ENCODE measurements at places on chromosomes 16 and 17.

DNA sequence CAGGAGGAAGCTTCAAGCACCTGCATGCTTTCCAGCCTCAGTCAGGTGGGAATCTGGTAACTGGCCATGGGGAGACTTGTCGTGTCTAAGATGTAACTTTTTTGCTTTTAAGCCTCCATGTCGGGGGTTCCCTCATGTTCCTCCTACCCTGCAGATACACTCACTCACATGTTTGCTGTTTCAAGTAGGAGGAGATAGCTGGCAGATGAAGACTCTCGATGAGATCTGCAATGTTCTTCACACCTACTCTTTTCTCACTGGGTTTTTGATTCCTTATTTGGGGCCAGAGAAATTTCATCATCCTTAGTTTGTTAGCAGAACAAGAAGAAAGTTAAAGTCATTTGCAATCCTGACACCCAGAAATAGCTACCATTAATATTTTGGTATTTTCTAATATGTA lies 24.7 kb downstream of the UTP4 start:
- DNase-seq, result no peak

- no peak for DNase-seq
Observed at GRCh38 chr17:29054835-29055234, 11.9 kb downstream of the PIPOX start.

DNA sequence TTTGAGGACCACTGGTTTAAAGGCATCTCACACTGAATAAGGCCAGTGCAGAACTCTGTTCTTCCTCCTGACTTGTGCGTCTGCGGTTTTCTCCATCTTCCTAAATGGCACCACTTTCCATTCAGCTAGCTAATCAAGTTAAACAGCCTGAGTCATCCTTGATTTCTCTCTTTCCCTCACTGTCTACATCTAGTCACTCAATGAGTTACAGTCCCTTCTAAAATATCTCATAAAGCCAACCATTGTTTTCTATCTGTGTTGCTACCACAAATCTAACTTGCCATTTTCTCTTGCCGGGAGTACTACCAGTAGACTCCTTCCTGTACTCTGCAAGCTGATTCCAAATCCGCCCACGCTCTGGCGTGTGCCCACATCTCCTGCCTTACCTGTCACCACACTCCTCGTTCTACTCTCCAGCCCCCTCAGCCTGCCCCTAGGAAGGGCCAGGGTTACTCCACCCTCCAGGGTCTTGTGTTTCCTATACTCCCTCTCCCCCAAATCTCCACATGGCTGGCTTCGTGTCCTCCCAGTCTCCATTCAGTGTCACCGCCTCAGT lies 324.5 kb downstream of the SNX29 start:
- no peak for DNase-seq

GRCh38 chr17:75827308-75828075 lies 16.7 kb downstream of the UNC13D start:
- no peak for DNase-seq

GRCh38 chr16:21644674-21645073 lies 7.7 kb downstream of the IGSF6 start:
- DNase-seq, result no peak

Data from esophagus squamous epithelium (tissue), 5 donors.